ENCODE measurements at places on chromosomes 1 and 21.
A peak's percentile ranks its signal among the peaks of the same experiment; 100 is the strongest.

DNA sequence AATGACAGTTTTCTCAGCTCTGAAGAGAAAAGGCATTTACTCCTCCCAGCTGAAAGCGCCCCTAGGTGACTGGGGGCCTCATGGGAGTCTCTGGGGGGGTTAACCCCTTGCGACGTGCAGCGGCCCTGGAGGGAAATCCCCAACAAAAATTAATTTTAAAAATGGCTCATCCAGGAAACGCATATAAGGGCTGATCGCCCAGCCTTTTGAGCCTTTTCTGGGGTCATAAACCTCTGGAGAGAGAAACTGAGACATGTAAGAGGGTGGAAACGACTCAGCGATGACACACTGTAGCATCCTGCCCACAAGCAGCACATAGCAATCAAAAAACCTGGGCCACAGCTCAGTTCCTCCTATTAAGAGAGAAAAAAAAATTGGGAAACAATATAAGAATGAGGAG, 20.4 kb upstream of the HPDL start:
- no peak overlapping the region for H3K27ac ChIP-seq
- H3K4me1 ChIP-seq, result no peaks in the 10 kb centered on the region
- no peak overlapping the region for H3K4me3 ChIP-seq
- no peaks in the 10 kb centered on the region for H3K36me3 ChIP-seq
- DNase-seq, result no peak

- no peak overlapping the region for H3K27ac ChIP-seq
- no peak for DNase-seq
- no peaks in the 10 kb centered on the region for H3K27me3 ChIP-seq
- H3K4me3 ChIP-seq, result no peak overlapping the region
Observed at GRCh38 chr1:46705408-46705807, 13.5 kb downstream of the EFCAB14 start.

GRCh38 chr1:115041654-115042053, 12.0 kb downstream of the TSHB start:
- no peak overlapping the region for H3K27ac ChIP-seq
- no peak overlapping the region for H3K4me3 ChIP-seq
- H3K27me3 ChIP-seq, result no peaks in the 10 kb centered on the region
- H3K36me3 ChIP-seq, result peaks cover 3% of the 10 kb centered on the region
- DNase-seq, result no peak

DNA sequence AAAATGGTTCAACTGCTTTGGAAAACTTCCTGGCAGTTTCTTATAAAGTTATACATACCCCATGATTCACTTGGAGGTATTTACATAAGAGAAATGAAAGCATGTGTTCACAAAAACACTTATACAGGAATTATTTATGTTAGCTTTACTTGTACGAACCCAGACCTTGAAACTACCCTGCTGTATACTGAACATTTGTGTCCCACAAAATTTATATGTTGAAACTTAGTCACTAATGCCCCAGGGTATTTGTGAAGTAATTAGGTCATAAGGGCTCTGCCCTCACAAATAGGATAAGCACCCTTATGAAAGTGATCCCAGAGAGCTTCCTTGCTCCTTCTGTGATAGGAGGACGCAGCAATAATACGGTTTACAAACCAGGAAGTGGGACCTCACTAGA, 42.7 kb upstream of the B3GALT2 start:
- no peaks in the 10 kb centered on the region for H3K27me3 ChIP-seq
- no peak for DNase-seq
- no peak overlapping the region for H3K4me3 ChIP-seq
- peaks cover 4% of the 10 kb centered on the region for H3K36me3 ChIP-seq
- no peaks in the 10 kb centered on the region for H3K4me1 ChIP-seq

DNA sequence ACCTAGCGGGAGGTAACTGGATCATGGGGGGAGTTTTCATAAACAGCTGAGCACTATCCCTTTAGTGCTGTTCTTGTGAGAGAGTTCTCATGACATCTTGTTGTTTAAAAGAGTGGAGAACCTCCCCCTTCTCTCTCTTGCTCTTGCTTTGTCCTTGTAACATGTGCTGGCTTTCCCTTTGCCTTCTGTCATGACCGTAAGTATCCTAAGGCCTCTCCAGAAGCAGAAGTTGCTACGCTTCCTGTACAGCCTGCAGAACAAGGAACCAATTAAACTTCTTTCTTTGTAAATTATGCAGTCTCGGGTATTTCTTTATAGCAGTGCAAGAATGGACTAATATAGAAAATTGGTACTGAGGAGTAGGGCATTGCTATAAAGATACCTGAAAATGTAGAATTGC, 515.6 kb downstream of the NEGR1 start:
- H3K36me3 ChIP-seq, result no peaks in the 10 kb centered on the region
- DNase-seq, result no peak
- H3K4me1 ChIP-seq, result no peaks in the 10 kb centered on the region
- H3K27me3 ChIP-seq, result no peaks in the 10 kb centered on the region
- no peak overlapping the region for H3K4me3 ChIP-seq

- peak overlapping the region; percentile 9 for H3K4me3 ChIP-seq
- H3K27ac ChIP-seq, result peak overlapping the region; percentile 73
- no peaks in the 10 kb centered on the region for H3K27me3 ChIP-seq
- no peak for DNase-seq
Observed at GRCh38 chr1:178344513-178345091, 152.2 kb downstream of the CLEC20A start.

DNA sequence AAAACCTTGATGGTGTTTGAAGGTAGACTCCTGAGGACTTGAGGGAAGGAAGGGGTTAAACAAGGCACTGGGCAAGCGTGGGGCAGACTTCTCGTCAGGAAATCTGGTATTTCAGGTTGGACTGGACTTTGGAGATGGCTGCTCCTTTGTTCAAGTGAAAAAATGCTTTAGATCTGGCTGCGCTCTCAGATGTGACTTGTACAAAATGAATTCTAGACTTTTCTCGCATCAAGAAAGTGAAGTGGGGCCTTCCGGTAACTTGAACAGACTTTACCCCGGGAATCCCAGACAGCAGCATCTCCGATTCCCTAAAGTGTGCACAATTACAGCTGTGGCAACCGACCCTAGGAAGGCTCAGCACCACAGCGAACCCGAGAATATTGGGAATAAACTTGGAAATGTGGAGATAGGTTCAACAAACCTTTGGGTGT, 44.3 kb upstream of the ERRFI1 start:
- no peak overlapping the region for H3K4me3 ChIP-seq
- no peak overlapping the region for H3K27ac ChIP-seq
- H3K4me1 ChIP-seq, result peaks cover 2% of the 10 kb centered on the region
- H3K27me3 ChIP-seq, result no peaks in the 10 kb centered on the region
- H3K36me3 ChIP-seq, result no peaks in the 10 kb centered on the region

- no peak overlapping the region for H3K27ac ChIP-seq
- H3K36me3 ChIP-seq, result no peaks in the 10 kb centered on the region
- H3K4me1 ChIP-seq, result peaks cover 10% of the 10 kb centered on the region
- H3K27me3 ChIP-seq, result no peaks in the 10 kb centered on the region
- DNase-seq, result peak; percentile 43
Observed at GRCh38 chr1:24727501-24728216, 17.6 kb upstream of the CLIC4 start.

DNA sequence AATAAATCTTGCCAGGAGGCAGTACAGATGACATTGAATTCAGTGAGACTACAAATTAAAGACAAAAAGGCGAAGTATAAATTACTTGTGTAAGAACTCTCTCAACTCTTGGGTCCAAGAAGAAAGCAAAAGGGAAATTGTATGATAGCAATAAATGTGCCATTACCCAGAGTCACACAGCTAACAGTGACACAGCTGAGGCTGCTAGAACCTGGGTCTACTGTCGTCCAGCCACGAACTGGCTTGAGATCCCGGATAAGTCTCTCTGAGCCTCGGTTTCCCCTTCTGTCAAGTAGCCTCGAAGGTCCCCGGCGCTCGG, 362 bp upstream of the ROR1 start:
- H3K36me3 ChIP-seq, result no peaks in the 10 kb centered on the region
- no peak for DNase-seq
- no peaks in the 10 kb centered on the region for H3K27me3 ChIP-seq

- H3K27me3 ChIP-seq, result no peaks in the 10 kb centered on the region
- no peak overlapping the region for H3K27ac ChIP-seq
- no peaks in the 10 kb centered on the region for H3K4me1 ChIP-seq
- DNase-seq, result no peak
- H3K4me3 ChIP-seq, result no peak overlapping the region
- H3K36me3 ChIP-seq, result no peaks in the 10 kb centered on the region
Observed at GRCh38 chr21:29295066-29295650, 3.6 kb upstream of the BACH1 start.
